ENCODE measurements at places on chromosomes 11 and 22.

- no peak for DNase-seq
Observed at GRCh38 chr11:69059985-69060384, 11.3 kb downstream of the TPCN2 start.

DNA sequence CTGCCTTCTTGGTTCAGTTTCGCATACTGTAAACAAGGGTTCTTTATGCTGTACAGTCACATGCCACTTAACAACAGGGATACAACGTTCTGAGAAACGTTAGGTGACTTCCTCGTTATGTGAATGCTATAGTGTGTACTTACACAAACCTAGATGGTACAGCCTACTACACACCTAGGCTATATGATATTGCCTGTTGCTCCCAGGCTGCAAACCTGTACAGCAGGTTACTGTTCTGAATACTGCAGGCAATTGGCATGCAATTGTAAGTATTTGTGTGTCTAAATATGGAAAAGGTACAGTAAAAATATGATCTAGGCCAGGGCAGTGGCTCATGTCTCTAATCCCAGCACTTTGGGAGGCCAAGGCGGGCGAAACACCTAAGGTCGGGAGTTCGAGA is 85.7 kb upstream of the PRDM11 start:
- no peak for DNase-seq

- DNase-seq = no peak
Observed at GRCh38 chr22:20741634-20742581, 32.0 kb upstream of the SERPIND1 start.

GRCh38 chr11:10638316-10638925 is 55.1 kb downstream of the IRAG1 start:
- DNase-seq = peak; percentile 32

- no peak for DNase-seq
Observed at GRCh38 chr11:46267930-46268329, 9.5 kb upstream of the CREB3L1 start.

GRCh38 chr11:69538854-69539253 is 57.4 kb downstream of the LINC01488 start:
- DNase-seq = no peak

- DNase-seq = no peak
Observed at GRCh38 chr11:134598368-134598767, 186.3 kb upstream of the B3GAT1 start.

- DNase-seq = no peak
Observed at GRCh38 chr11:75797792-75798191, 17.2 kb upstream of the UVRAG start.

DNA sequence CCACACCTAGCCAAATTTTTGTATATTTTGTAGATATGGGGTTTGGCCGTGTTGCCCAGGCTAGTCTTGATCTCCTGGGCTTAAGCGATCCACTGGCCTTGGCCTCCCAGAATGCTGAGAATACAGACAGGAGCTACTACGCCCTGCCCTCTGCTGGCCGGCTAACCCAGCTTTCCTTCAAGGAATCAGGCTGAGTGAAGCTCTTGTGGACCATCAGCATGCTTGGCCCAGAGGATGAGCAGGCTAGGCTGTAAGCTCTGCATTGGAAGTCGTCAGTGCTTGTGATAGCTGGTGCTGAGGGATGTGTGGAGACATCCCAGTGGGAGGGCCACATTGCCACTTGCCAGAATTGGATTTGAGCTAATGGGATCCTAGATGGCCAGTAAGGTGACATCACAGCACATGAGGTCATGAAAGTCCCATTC is 60.6 kb downstream of the MED15 start:
- DNase-seq = no peak

DNA sequence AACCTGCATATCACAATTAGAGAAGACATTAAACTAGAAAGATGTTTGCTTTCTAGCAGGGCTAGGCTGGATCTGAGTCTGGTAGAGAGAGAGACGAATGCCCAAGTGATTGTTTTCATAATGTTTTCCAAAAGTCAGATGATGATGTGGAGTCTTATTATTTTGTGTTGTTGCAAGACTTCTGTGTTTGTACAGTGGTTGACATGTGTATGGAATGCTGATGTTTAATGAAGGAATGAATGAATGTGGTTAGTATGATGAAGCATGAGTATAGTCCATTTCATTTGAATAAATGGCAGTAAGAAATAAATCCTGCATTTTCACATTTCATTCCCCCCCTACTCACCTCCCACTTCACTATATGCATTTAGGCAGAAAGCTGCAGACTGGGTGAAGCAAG is 69.6 kb downstream of the PPP2R1B start:
- no peak for DNase-seq

DNA sequence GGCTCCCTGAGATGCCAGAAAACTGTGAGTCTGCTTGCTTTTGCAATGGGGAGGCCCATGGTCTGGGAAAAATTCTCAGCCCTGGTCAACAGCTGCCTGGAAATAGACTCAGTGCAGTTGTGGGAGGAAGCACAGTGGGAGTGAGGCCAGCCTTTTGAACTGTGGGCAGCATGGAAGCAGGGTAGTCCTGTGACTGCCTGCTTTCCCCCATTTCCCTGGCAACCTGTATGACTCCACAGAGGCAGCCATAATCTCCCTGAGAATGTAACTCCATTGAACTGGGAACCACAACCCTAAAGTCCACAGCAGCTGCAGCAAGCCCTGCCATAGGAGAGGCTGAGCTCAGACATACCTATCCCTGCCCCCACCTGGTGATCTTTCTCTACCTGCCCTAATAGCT is 494.6 kb upstream of the FAT3 start:
- DNase-seq = no peak

DNA sequence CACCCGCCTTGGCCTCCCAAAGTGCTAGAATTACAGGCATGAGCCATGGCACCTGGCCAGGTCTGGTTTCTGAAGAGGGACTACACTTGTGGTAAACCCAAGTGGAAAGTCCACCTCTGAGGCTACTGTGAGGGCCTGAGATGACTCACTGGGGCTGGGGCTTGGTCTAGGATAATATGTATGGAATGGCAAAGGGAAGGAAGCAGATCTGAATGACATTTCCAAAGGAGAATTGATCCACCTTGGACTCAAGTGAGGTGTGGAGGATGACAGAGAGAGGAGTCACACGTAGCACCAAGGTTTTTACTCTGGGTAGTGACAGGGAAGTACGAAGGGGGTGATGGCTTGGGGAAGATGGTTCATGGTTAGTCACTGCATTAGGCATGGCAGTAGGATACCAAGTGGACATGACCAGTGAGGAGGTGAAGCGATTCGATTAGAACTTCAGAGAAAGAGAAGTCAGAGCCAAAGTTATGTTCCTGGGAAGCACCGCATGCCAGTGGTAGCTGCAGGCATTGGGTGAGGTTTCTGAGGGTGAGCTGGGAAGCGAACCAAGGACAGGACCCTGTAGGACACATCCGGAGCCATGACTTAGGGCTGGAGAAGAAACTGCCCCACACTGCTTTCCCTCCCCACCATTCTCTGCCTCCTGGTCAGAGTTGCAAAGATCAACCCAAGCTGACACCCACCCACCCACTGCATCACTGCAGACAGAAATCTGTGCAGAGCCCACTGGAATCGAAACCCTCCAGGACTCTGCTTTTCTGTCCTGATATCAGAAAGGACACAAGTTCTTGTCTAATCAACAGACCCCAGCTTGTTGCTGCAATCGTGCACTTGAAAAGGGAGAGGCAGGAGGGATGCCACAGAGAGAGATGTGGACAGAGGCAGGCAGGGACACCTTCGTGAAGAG is 13.0 kb upstream of the BCL9L start:
- DNase-seq = no peak

DNA sequence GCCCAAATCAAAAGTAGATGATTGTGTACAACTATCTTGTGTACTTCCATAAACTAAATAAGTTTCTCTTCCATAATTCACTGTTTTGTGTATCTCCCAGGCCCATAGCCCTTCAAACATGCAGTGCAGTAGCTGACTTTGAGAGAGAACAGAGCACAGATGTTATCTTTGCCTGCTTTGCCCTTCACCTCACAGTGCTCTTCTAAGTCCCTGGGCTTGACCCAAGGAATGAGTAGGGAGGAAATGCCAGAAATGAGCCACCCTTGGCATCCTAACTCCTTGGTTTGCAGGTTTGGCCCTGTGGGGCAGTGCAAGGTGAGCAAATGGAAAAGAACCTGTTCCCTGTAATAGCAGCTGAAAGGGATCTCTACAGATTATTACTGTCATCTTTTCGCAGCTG is 79.2 kb downstream of the STIM1 start:
- no peak for DNase-seq

DNA sequence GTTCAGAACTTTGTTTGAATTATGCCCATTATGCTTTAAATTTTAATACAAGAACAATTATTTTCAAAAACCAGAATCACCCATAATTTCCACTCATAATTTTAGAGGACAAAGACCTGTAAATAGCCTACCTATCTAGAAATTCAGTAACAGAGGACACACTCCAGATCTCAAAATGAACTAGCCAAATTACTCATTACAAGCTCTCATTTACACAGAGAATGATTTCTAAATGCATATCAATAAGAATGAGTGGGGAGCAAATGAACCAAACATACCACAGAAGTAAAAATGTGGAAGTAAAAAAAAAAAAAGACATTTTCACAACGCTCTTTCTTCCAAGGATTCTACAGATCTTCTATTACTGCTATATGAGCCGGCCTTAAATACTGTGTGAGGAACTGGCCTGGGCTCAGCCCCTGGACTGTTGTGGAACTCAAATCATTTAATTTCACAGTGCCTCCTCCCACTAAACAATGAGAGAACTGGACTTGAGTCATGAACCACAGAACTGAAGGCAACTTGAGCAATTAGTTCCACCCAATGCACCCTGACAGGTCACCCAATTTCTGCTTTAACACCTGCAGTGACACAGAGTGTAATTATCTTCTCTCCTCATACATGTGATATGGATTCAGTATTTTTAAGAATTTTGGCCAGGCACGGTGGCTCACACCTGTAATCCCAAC is 8.0 kb downstream of the MRTFA start:
- DNase-seq = no peak

GRCh38 chr22:18990355-18991137 is 54.5 kb upstream of the PRODH start:
- DNase-seq = no peak

- peak; percentile 59 for DNase-seq
Observed at GRCh38 chr11:19723572-19724342, 11.1 kb downstream of the NAV2 start.

DNA sequence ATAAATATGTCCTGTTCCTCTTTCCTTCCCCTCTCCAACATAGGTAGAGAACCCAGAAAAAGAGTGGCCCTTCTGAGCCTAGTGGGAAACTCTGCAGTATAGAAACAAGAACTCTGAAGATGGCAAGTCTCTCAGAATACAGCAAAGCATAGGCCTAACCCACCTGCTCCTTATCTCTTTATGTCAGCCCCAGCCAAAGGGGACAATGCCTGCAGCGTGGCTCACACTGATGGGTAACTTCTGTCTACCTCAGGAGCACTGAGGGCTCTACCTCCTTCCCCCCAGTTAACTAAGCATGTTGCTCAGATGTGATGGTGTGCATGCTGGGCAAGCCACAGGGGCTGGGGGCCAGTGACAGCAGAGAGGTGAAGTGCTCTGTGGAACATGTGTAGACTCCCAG is 4.9 kb upstream of the NRIP3 start:
- no peak for DNase-seq

GRCh38 chr11:132780046-132780445 is 752.3 kb downstream of the OPCML start:
- no peak for DNase-seq

DNA sequence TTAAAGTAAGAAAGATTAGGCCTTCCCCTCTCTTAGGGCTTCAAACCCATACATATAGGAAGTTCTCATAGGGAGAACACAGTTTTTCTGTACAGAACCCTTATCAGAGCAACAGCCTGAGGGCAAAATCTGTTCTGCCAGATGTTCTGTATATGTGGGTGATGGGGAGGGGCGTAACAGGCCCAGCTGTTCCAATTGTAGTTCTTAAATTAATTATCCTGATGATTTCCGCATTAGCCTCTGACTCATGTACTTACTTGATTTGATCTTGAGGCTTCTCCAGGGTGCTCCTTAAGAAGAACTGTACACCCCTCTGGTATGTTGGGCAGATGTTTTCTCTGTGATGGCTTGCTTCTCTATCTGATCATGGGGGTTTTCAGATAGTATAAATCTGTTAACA is 123.1 kb upstream of the C11orf87 start:
- no peak for DNase-seq

DNA sequence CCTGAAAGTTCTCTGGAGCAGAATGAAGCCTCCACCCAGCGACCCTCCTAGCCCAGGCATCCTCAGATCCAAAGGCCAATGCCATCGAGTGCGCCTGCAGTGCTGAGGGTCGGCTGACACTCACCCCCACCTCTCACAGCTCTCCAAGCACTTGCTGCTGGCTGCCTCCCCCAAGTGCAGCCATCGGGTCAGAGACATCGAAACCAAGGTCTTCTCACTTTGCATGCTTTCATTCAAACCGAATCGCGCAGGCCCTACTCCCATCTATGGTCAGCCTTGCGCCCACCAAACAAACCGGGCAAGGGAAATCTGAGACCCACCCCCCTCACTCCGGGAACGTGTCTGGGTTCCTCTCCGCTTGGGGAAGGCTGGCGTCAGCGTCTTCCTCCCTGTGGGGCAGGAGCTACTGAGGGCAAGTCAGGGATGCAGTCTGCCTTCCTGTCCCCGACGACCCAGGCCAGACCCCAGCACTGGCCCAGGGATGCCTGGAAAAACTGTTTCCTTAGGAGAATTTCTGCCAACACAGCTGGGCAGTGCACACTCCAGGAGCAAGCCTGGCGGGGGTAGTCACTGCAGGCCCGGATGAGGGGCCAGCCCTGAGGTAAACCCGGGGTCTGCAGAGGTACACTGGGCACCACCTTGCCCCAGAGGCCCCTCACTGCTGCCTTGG is 7.0 kb downstream of the WNT7B start:
- no peak for DNase-seq

DNA sequence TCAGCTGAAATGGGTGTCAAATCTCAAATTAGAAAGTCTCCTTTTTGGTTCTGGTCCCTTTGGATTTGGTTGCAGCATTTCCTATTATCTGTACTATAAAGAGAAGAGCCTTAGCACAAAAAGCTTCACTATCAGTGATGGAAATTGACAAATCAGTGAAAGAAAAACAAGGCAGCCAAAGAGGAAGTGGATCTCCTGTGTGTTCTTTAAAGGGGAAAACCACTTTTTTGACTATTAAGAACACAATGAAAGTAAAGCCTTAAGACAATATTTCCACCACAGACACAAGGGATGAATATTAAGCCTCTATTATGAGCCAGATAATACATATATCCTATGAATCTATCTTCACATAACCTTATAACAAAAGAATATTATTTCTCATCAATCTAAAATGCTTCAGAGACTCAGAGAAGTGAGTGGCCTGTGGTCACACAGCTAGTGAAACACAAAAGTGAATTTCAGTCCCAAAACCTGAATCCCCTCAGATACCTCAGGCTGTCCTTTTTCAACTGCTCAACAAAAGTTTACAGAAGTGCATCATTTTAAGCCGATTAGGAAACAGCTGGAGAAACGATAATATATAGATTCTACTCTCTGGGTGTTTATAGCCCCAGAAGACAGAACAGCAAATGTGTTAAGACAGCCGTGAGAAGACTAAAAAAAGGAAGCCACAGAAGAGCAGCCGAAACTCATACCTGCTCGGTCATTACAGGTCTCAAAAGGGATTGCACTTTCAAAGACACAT is 24.4 kb upstream of the FSHB start:
- DNase-seq = no peak

- no peak for DNase-seq
Observed at GRCh38 chr22:49904040-49904369, 14.2 kb downstream of the ALG12 start.

- no peak for DNase-seq
Observed at GRCh38 chr11:59510941-59511589, at the start of gene OR4D9. Gene OR4D9 (plus strand): TSS chr11:59511539. CDS start chr11:59514913, 3,374 bp downstream.

- DNase-seq = no peak
Observed at GRCh38 chr22:48098243-48098920, 1335.9 kb downstream of the TBC1D22A start.

- DNase-seq = peak; percentile 85
Observed at GRCh38 chr22:43152357-43153071, 1.2 kb downstream of the TSPO start.

Data from ureter (tissue), 1 donor.